ENCODE measurements at places on chromosomes 5 and 9.

GRCh38 chr5:154526231-154527226 is 48.5 kb upstream of the HAND1 start:
- DNase-seq: no peak

DNA sequence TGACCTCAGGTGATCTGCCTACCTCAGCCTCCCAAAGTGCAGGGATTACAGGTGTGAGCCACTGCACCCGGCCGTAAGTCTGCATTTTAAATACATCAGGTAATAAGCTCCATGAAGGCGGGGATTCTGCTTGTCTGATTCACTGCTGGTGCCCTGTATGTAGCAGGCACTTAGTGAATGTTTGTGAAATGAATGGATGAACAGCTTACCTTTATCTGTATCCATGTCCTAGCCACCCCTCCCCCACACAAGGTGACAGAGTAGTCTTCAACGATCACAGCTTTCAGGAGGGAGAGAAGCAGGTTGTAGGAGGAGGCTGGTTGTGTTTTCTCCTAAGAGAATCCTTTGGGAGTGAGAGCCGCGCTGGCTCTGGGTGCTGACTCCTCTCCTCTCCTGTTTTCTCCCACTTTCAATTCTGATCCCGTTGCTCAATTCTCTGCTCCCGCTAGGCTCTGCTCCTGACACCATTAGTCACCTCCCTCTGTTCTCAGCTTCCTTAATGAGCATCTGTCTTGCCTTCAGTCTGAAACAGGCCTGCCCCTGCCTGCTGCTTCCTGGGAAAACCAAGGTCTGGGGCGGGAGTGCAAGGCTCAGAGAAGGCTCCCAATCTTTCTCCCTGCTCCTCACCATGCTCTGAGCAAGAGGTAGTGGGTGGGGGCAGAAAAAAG is 88.8 kb upstream of the CTNNA1 start:
- DNase-seq: no peak

- DNase-seq: no peak
Observed at GRCh38 chr9:129701549-129701948, 36.1 kb downstream of the PRRX2 start.

GRCh38 chr9:38112456-38112855 is 43.4 kb upstream of the SHB start:
- DNase-seq: no peak

- no peak for DNase-seq
Observed at GRCh38 chr5:142181547-142182163, 73.1 kb downstream of the NDFIP1 start.

GRCh38 chr5:170737591-170737990 is 45.9 kb upstream of the GABRP start:
- DNase-seq: no peak

- DNase-seq: no peak
Observed at GRCh38 chr9:69945671-69946141, 97.9 kb upstream of the MAMDC2 start.

- DNase-seq: no peak
Observed at GRCh38 chr9:104334549-104334948, 169.5 kb upstream of the OR13F1 start.

GRCh38 chr5:89080467-89081116 is 197.6 kb upstream of the MEF2C start:
- DNase-seq: no peak

DNA sequence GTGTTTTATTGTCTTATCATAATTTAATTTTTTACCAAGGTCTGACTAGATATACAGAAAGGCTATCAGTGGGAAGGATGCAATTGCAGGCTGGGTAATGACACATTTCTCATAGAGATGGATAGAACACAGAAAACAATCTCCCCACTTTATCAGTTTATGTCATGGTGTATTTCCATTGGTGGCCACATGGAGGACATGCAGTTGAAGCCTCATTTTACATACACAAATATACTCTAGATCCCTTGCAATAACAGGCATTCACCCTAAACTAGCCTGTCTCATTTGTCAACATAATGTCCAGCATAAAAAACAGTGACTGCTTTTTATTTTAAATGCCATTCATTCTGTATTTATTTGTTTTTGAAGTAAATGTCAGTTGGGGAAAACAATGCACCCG is 526.3 kb downstream of the GABRG2 start:
- DNase-seq: no peak

DNA sequence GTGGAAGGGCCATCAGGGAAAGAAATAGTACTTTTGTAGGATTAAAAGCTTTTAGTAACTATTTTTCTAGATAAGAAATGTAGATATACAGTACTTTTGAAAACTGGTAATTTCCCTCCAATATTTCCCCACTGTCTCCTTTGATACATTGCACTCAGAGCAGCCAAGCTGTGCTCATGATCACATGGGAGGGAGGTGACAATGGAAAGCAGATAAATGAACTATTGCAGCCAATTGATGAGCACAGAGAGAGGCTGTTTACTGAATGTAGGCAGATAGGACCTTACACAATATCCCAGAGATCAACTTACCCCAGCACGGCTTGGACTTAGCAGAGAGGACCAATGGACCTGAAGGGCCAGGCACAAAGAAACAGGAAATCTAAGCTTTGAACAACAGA is 178.0 kb upstream of the NREP start:
- DNase-seq: no peak

Measured in activated naive CD8-positive, alpha-beta T cell treated with anti-CD3 and anti-CD28 coated beads, Interleukin-2, amount 50 U/mL, for 24 hours (primary cell).